ENCODE measurements at places on chromosomes 1 and 21. TPM values are rescaled to one million over a fixed set of nuclear protein-coding genes. Genes with fewer than 3 reads are reported as not detected.

- DNase-seq = no peak
Observed at GRCh38 chr1:99728494-99729235, 37.8 kb downstream of the FRRS1 start.

DNA sequence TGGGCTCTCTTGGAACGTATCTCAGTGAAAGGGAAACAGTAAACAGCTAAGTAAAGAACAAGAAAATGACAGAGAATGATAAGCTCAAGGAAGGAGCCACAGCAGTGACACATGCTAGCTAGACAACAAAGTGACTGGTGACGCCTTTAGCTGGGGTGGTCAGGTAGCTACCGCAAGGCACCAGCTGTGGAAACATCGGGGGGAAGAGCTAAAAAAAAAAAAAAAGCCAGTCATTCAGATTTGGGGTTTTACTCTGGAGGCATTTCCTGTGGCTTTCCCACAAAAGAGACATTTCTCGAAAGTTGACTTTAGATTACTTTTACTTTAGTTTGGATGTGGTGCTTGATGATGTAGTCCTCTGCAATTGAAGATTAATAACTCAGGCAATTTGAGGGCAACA is 2.1 kb downstream of the FHAD1 start:
- no peak for DNase-seq

DNA sequence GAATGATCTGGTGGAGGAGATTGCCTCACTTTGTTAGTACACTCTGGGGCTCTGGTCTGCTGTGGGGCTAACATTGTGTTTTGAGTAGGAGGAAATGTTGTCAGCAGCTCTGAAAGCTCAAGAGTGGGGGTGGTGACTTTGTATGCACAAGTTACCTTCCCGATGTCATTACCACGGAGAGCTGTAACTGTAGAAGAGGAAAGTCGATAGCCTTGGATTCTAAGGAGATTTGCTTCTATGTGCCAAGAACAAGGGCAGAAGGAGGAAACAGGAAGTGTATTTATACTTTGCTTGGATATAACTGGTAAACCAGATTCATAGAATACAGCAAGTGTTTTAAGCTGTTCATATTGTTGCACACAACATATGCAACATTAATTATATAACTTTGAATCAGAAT is 196.1 kb downstream of the AMY1C start:
- DNase-seq = no peak

DNA sequence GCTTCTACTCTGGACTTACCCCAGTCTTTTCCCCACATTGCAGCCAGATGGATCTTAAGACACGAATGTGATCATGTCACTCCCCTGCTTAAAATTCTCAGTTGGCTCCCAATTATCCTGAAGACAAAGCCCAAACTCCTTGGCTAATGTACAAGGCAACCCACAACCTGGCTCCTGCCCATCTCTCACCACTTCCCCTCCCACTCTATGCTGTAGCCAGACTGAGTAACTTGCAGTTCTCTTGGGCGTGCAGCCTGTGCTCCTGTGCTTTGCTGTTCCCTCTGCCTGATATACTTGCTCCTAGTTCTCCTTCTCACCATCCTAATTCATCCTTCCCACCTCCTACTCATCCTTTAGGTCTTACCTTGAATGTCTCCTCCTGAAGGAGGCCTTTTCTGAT is 56.2 kb downstream of the LGR6 start:
- DNase-seq = no peak

DNA sequence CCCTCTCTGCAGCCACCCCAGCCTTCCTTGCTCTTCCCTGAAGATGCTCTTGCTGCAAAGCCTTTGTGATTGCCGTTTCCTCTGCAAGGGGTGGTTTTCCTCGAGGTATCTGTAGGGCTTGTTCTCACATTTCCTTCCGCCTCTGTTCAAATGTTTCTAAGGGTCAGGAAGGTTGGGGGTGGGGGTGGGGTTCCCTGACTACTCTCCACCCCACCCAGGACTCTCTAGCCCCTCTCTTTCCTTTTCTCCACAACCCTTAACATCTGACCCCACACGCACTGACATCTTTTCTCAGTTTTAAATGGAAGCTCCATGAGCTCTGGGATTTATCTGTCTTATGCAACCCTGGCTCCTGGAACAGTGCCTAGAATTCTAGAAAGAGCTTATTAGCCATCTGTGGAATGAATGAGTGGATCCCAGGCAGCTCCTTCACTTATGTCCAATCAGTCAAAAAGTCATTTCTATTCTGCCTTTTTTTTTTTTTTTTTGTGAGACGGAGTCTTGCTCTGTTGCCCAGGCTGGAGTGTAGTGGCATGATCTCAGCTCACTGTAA is 27.3 kb upstream of the ZNF362 start:
- DNase-seq = no peak

DNA sequence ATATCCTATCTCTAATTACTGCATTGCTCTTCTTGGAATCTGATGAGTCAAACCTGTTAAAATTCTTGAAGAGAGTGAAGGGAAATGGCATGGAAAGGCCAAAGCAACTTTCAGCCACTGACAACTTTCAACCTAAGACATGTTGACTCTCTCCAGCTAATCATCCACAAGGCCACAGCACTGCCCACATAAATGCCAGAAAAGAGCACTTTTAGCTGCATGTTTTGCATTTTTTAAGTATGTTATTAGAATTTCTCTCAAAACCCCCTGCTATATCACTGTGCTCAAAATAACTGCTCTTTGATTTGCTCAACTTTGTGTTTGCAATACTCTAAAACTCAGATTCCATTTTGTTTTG is 352.5 kb downstream of the ADGRL2 start:
- no peak for DNase-seq

Gene CFHR1
- not detected for total RNA-seq

GRCh38 chr1:166169182-166169581 is 2.4 kb upstream of the FAM78B start:
- DNase-seq = no peak

- no peak for DNase-seq
Observed at GRCh38 chr1:6547301-6547700, 7.0 kb downstream of the NOL9 start.

- no peak for DNase-seq
Observed at GRCh38 chr1:24692351-24692980, 49.4 kb downstream of the SRRM1 start.

Gene KRTAP13-2
- total RNA-seq = not detected

Gene PTAFR
- total RNA-seq = 2.2 TPM

DNA sequence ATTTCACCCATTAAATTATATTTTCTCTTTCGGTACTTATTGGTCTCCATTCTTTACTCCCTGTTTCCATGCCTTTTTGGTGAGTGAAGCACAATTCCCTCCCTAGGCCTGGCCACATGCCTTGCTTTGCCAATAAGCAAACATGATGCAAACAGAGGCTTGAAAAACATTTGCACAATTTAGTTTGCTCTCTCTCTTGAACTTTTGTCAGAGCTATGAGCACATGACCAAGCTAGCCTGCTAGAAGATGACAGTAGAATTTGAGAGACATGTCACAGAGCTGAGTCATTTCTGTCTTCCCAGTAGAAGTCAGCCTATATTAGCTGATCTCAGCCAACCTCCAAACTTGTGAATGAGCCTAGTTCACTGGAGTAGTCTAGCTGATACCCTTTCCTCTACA is 24.6 kb downstream of the ANGPTL3 start:
- no peak for DNase-seq

- no peak for DNase-seq
Observed at GRCh38 chr1:175232335-175232734, 39.8 kb upstream of the KIAA0040 start.

Gene EPB41
- 24.9 TPM for total RNA-seq

DNA sequence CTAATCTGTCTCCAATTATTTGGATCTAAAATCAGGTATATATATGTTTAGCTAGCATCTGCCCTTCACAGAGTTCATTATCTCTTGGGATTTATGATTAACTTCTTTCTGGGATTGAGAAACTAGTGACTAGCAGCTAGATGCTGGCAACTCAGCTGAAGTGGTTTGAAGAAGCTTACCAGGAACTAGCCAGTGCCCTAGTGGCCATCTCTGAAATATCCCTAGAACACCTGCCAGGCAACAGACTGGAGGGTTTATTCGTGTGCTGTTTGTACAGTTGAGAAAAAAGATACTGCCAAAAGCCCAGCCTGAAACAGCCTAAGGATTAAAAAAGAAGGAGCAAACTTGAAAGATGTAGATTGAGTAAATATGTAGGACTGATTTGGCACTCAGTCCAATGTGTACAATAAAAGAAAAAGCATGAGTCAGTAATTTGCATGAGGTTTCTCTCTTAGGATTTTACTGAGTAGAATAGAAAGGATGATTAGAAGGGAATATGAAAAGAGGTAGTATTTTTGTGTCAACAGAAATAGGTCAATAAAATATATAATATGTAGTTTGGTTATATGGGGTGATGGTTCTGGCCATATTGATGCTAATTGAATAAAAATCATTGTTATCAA is 1144.6 kb upstream of the ADGRL2 start:
- no peak for DNase-seq
